MG63 (cell line): ENCODE measurements at places on chromosomes 1 and 21. TPM values are rescaled to one million over a fixed set of nuclear protein-coding genes. Genes with fewer than 3 reads are reported as not detected.

Gene ASTN1
- total RNA-seq: not detected in 2 replicates

Gene LRRC71
- total RNA-seq: not detected in 2 replicates

Gene TNFRSF18
- total RNA-seq: not detected in 2 replicates

GRCh38 chr21:25402134-25402961, 204.9 kb downstream of the MRPL39 start:
- DNase-seq: no peak

- peak; percentile 72 for DNase-seq
These were observed 479 bp downstream of the POGK start for GRCh38 chr1:166839600-166840308.

GRCh38 chr1:58060559-58061170, 485.9 kb downstream of the OMA1 start:
- DNase-seq: peak; percentile 6

- no peak for DNase-seq
These were observed 16.0 kb downstream of the PFKFB2 start for GRCh38 chr1:207069061-207069460.

DNA sequence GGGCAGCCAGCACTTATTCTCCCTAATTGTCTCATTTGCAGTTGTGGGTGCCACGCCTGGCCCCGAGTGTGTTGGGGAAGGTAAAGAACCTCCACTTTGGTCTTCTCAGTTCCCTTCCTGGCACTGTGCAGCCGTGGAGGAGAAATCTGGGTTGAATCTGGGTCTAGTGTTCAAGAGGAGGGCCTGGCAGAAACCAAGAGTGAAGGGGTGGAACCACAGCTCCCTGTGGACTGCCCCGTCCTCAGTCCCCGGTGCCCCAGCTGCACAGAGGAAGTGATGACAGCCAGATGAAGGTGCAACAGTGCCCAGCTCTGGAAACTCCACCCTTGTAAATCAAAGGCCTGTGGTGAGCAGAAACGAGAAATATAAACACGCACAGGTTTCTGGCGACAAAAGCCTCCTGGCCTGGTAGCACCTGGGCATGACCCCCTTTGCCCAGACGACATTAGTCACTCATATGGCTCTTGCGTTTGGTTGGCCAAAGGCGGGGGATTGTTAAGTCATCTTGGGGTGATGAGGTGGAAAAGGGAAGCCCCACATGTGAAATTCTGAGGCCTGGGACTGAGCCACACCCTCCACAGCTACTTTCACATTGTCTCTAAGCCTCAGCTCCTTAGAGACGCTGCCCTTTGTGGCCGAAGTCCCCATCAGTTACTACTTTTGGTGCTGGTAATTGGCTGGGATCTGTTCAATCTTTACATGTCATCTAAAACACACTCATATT, 4.2 kb upstream of the ECE1 start:
- no peak for DNase-seq

- DNase-seq: no peak
These were observed 8.4 kb upstream of the C1orf185 start for GRCh38 chr1:51093581-51093980.

GRCh38 chr1:115462566-115463076, 124.6 kb upstream of the NGF start:
- DNase-seq: no peak

DNA sequence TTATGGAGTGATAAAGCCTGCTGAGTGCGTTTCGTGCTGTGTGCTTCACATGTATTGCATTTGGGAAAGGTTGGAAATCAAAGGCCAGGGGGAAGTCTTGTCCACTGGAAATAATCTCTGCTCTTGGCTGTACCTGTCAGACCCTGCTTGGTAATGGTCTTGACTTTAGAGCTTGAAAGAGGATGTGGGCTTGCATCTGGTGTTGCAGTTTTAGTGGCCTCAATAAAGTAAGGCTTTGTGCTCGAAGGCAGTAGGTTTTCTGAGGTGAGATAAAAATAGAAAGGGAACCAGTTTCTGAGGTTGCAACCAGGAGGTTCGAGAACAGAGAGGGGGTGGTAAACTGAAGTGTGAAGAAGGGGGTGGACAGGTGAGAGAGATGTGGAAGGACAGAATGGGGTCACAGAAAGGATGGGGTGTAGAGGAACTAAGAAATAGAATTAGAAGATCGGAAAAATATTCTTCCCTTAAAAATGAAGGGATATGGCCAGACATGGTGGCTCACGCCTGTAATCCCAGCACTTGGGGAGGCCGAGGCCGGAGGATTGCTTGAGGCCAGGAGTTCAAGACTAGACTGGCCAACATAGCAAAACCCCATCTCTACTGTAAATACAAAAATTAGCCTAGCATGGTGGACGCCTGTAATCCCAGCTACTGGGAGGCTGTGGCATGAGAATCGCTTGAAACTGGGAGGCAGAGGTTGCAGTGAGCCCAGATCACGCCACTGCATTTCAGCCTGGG, 1.5 kb downstream of the S100PBP start:
- no peak for DNase-seq
